Iris pigment epithelial cell (primary cell): ENCODE measurements at places on chromosomes 2 and 18.
A peak's percentile ranks its signal among the peaks of the same experiment; 100 is the strongest.

DNA sequence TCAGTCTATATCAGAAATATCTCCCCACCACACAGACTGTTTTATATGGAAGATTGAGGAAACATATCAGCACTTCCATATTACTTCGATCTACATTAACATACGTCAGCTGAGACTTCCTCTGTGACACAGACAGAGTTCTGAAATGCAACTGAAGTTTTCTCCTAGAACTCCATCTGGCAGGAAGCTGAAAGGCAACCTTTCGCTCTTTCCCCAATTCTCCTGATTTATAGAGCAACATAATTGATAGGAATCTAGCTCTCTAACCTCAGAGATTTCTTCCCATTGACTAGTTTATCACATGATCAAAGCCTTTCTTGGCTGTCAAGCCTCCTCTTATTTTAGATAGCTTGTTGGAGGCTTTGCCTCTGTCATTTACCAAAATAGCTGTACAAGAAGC is 806.7 kb upstream of the CHAC2 start:
- DNase-seq, result no peak

GRCh38 chr2:186639939-186640338 is 50.1 kb downstream of the ITGAV start:
- DNase-seq, result no peak

DNA sequence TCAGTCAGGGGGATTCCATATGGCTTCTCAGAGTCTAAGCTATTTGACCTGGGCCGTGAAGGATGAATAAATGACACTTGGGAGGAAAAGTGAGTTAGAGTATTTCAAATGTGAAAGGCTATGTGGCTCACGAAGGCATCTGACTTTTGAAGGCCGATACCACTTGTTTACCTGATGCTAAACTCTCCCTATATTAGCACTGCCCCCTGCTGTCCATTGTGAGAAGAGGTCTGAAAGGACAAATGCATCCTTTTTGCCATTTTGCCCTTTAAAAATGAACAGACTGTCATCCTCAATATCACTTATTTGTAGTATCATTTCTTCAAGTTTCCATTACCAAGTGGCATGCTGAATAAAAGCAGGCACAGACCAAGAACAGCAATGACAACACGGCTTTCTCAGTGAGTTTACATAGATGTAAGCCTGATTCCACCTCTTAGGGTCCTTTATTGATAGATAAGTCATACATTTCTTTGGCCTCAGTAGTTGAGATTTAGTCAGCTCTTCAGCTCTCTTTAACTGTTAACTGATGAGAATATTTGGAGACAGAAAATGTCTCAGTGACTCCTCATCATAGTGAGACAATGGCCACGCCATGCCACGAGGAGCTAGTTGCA is 40.1 kb downstream of the DOCK10 start:
- peak; percentile 82 for DNase-seq

GRCh38 chr2:46550686-46551404 is 71.5 kb downstream of the TMEM247 start:
- DNase-seq, result no peak

- DNase-seq, result no peak
Observed at GRCh38 chr2:30693821-30694281, 113.4 kb downstream of the CAPN13 start.

DNA sequence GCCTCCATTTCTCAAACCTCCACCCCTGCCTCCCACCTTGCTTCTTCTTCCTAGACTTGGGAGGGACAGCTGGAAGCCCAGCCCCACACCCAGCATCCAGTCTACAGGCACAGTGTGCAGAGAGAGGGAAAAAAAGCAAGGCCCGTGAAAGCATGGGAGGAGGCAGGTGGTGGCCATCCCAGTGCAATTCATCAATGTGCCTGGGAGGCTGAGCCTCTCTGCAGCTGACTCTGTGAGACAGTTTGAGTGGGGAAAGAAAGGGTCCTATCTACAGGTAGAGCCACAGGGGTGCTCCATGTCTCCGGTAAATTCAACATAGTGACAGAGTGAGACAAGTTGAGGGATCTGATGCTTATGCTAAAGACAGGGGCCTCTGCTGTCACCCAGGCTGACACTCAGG is 340.6 kb downstream of the DYSF start:
- no peak for DNase-seq

DNA sequence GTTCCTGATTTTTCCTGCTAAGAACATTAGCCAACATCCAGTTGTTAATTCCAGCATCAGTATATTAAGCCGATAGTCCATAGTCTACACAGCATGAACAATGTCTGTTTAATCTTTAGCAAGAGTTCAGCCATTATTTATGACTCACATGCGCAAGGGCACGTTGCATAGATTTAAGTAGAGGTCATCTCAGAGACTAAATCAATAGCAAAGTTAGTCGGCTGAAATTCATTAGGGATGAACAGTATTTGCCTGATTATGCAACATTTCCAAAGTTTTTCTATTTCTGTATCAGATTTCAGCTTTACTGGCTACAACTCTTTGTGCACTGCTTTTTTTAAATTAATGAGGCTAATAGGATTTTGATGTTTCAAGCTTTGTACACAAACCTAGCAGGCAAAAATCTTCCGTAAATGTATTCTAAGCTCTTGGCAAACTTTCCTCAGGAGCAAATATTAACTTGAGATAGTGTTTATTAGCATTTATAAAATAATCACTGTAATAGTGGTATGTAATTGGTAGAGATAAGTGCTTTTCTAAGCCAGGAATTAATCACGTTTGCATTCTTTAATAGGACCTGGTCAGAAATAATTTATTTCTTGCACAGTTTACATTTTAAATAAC is 578.7 kb upstream of the ID2 start:
- DNase-seq, result peak; percentile 16

GRCh38 chr2:201208563-201209252 is 25.8 kb downstream of the CASP10 start:
- DNase-seq, result no peak

GRCh38 chr2:187826023-187826422 is 271.8 kb upstream of the TFPI start:
- no peak for DNase-seq

- no peak for DNase-seq
Observed at GRCh38 chr2:127110985-127111384, 4.0 kb upstream of the BIN1 start.

DNA sequence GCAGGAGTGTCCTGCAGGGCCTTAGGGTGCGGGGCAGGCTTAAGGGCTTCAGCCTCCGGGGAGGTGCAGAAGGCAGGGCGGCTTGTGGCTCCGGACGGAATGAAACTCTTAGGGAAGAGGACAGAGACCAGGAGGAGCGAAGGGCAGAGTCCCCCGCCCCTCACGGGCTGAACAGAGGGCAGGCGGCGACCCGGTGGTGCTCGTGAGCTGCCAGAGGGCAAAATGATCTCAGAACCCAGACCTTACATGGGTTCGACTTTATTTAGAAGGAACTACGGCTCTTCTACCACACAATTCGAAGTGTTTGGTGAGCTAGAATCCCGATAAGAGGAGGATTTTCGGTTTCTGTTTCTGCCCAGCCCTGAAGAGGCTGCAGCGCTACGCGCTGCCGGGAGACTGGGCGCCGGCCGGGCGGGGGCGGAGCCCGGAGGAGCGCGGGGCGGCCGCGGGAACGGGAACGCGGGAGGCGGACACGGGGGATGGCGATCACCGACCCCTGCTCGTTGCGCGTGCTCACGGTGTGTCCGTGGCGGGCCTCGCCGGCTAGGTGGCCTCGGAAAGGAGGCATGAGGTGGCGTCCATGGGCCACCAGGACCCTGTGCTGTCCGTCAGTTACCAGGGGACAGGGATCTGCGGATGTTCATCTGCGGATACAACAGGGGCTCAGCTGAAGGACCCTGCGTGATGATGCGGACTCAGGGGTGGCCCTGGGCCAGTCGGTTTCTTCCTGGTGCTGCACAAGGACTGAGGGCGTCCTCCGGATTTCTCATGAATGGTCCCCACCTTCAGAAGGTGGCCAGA is 4.2 kb upstream of the SP100 start:
- DNase-seq, result peak; percentile 68

- peak; percentile 40 for DNase-seq
Observed at GRCh38 chr2:164850235-164850634, 8.6 kb upstream of the COBLL1 start.

DNA sequence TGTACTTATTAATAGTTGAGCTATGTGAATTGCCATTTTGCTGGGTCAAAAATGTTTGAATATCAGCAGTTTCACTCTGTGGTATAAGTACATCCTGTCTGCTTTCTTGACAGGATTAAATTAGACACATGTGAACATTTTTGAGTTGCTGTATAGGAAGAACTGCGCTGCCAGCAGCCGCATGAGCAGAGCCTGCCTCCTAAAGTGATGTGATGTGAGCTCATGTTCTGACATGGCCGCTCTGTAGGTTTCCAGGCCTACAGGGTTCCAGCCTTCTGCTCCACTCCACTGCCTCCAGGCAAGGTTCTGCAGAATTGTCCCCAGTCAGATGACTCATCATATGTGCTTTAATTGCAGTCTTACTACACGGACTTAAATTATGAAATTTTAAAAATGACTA is 119.7 kb upstream of the NFATC1 start:
- DNase-seq, result peak; percentile 33
